Activated gamma-delta T cell treated with Interleukin-2 at 50 U/mL for 16 hours (primary cell): ENCODE measurements at places on chromosomes 2 and 18.

- no peak for DNase-seq
Observed at GRCh38 chr2:161030260-161031063, 129.8 kb upstream of the TANK start.

GRCh38 chr2:180985771-180986395 is 5.5 kb downstream of the UBE2E3 start:
- no peak for DNase-seq

GRCh38 chr2:242060212-242060835 is 190.8 kb downstream of the RTP5 start:
- no peak for DNase-seq

DNA sequence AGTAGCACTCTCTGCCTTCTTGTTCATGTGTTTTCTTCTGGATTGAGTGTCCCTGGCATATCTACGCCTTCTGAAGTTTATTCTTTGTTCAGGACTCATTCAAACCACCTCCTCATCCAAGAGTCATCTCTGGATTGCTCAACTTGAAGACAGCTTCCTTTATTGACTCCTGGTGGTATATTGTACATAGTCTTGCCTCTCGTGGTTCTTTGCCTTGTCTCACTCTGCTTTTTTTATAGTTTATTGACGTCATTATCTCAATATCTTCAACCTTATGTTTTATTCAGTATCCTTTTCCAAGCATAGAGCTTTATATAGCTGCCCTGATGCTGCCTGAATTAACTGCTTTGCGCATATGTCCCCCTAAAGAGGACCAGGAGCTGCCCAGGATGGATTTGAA is 161.7 kb downstream of the INSIG2 start:
- no peak for DNase-seq

- no peak for DNase-seq
Observed at GRCh38 chr18:59783138-59783537, 85.9 kb upstream of the CCBE1 start.

DNA sequence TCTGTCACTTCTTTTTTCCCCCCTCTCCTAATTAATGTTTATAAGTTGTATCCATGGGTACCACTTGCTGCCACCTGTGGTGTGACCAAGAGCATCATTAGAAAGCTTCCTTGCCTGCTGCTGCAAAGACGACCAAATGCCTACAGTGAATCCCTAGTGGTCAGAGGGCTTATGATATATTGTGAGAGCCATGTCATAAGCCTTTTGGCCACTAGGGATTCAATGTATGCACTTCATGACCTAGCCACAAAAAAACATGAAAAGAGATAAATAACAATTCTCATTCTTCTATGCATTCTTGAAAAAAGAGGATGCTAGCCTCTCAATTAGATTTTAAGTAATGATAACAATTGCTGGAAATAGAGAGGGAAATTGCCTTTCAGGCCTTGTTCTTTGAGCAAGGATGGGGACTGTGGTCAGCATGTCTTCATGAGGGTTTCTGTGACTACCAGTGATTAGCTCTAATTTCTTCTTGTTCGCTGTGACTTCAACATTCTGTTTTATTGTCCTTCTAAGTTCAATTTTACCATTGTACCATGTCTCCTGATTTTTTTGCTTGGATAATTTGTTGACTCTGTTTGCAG is 435.3 kb downstream of the TGIF1 start:
- DNase-seq, result no peak

DNA sequence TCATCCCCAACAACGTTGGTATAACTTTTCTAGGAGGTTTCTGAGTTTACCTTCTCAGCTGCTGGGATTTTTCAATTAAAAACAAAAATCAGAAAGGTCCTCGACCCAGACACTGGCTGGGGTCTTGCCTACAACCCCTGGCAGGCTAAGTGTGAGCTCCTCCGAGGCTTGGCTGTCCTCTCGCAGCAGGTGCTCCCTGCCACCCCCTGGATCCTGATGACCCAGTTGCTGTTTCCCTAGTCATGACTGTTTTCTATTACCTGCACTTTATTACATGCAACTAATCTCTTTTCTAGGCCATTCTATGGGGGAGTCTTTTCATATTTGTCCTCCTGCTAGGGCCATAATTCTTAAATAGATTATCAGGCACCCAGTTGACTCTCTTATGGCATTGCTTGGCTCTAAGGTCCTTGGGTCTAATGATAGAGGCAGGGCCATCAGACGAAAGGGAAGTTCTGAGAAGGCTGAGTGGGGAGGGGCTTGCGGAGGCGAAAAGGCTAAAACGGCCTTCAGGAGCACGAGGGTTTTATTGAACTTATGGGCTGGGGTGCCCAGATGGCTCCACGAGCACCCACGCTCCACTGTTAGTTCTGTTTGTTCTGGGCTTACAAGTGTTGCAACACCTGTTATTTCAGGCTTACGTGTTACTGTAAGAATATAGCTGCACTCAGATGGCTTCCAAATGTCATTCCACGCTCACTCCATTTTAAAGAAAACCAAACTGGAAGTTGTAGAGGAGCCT is 166.0 kb downstream of the NCK2 start:
- no peak for DNase-seq

DNA sequence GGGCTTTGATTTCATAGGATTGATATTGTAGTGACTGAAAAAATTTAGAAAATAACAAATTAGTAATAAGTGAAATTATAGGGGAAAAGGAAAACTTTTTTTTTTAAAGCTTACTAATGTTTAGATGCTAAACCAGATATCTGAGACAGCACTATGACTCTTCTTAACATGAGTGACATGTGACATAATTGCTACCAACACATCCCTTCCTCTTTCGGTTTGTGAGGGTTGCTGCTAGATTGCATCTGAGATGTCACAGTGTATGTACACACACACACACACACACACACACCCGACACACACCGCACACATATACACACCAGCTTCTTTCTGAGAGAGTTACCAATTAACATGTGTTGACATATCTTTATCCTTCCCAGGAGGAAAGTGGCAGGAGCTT is 18.0 kb downstream of the RAPGEF4 start:
- no peak for DNase-seq

GRCh38 chr2:77294474-77294873 is 227.7 kb downstream of the LRRTM4 start:
- DNase-seq, result no peak

- no peak for DNase-seq
Observed at GRCh38 chr18:56285387-56286065, 352.9 kb downstream of the TXNL1 start.

- no peak for DNase-seq
Observed at GRCh38 chr2:28271231-28271918, 121.3 kb upstream of the FOSL2 start.

- no peak for DNase-seq
Observed at GRCh38 chr2:159117658-159118057, 149.2 kb downstream of the TANC1 start.

DNA sequence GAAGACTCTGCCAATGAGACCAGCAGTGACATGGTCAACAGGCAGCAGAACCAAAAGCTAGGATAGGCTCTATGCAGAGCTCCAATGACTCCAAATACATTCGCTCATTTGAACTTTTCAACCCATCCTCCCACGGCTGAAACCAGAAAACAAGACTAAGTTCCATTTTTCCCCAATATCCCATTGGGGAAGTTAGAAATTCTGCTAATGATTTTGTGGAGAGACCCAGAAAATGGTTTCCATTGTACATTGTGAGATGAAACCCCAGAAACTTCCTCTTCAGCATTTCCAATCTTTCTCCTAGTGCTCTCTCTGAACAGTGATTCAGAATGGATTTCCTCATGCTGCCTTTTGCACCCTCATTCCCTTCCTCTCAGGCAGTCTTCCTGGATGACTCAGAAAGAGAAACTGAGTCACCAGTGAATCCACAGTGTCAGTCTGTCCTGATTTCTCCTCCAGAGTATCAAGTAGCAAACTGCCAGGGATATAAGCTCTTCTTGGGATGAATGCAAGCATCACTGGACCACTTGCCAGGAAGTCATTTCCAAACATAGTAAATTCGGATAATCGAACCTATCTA is 467.7 kb upstream of the ID2 start:
- DNase-seq, result no peak

DNA sequence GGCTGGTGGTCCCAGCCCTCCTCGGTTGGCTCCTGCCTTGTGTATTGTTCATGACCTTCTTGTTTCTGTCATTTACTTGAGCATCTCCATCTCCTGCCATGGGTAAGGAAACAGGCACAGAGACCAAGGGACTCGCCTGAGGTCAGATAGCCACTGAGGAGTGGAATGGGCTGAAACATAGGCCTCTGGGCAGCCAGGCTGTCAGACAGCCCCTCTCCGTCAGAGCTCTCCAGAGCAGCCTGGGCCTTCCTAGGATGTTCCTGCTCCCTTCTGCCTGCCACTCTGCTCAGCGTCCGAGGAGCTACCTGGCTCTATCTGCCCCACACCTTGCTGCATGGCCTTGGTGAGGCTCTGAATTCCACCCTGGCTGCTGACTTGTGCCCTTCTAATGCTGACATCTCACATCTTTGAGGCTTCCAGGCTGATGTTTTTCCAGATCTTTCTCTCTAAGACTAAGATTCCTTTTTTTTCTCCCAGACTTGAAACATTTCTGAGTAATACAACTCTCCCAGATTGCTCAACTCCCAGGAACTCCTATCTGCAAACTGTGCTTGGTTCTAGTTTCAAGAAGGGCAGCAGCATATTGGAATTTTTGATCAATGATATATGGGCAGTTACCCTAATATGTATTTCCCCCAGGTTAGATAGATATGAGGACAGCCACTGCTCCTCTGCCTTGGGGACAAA is 67.7 kb downstream of the MCFD2 start:
- DNase-seq, result no peak

GRCh38 chr2:40208463-40208862 is 243.4 kb downstream of the SLC8A1 start:
- no peak for DNase-seq

DNA sequence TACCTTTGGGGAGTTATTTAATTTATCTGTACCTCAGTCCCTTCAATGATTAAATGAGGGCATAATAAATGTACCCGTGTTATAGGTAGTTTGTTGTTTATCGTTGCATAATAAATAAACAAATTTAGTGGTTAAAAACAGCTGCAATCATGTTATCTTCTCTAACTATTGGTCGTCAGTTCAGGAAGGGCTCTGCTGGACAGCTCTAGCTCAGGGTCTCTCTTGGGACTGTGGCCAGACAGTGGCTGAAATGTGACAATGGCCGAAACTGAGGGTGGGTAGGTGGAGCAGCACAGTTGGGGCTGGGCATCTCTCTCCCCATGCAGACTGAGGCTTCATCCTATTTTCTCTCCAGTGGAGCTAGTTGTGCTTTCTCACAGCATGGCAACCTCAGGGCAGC is 632.1 kb upstream of the HS6ST1 start:
- DNase-seq, result no peak

DNA sequence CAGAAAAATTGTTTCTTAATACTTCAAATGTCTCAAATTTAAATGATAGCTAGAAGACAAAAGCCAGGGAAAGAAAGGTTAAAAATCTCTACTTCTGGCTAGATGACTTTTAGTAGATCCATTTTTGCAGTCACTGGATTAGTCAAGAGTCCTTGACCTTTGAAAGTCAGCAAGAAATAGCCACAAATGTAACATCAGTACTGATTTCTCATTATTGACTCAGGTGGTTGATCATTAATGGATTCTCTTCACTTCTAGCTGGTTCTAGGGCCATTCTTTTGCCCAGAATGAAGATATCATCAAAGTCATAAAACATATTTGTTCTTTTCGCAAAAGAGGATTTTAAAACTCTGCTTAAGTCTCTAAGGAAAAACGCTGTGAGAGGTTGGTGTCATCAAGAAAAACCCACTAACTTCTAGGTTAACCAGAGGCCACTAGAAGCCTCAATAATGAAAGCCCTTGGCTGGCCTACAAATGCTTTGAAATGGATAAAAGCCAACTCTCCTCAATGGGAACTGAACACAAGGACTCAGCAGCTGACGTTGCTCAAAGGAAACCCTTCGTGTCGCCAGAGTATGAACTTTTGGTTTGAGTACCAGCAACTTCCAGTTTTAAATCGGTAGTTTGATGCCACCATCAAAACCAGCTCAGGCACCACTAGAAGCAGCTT is 66.3 kb downstream of the IRS1 start:
- DNase-seq, result no peak
